ENCODE measurements at places on chromosomes 4 and X. TPM values are rescaled to one million over a fixed set of nuclear protein-coding genes. Genes with fewer than 3 reads are reported as not detected.

GRCh38 chrX:7318241-7318640 lies 170.3 kb upstream of the PUDP start:
- no peak for DNase-seq

GRCh38 chr4:88320780-88321373 lies 36.5 kb upstream of the PPM1K start:
- peak; percentile 40 for DNase-seq

RHOXF2B gene
- not detected for total RNA-seq

- no peak for DNase-seq
Measured at GRCh38 chrX:82029571-82030218, 827.8 kb downstream of the SH3BGRL start.

CACNA1F gene
- 1.0 TPM for total RNA-seq

- no peak for DNase-seq
Measured at GRCh38 chr4:149781150-149781549, 34.5 kb downstream of the IQCM start.

- DNase-seq: no peak
Measured at GRCh38 chr4:105088110-105088879, 58.4 kb upstream of the TET2 start.

GRCh38 chr4:125115941-125116340 lies 198.8 kb upstream of the FAT4 start:
- no peak for DNase-seq

DNA sequence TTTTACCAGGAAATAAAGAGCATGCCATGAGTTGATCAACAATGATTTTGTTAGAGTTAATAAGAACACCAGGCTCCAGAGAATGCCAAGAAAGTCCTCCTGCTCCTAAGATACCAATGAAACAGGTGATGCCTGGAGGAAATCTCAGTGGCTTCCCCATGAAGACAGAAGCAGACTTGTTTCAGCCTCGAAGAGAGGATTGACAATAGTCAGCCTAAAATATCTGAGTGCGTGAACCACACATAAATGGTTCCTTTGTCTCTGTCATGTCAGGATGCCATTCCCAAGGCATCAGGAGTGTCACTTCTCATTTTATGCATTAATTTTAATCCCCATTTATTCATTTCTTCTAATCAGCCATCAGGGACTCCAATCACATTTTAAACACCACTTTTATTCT lies 69.6 kb downstream of the PHOX2B start:
- DNase-seq: no peak

GPRASP3 gene
- 12.7 TPM for total RNA-seq

F11 gene
- not detected for total RNA-seq

DNA sequence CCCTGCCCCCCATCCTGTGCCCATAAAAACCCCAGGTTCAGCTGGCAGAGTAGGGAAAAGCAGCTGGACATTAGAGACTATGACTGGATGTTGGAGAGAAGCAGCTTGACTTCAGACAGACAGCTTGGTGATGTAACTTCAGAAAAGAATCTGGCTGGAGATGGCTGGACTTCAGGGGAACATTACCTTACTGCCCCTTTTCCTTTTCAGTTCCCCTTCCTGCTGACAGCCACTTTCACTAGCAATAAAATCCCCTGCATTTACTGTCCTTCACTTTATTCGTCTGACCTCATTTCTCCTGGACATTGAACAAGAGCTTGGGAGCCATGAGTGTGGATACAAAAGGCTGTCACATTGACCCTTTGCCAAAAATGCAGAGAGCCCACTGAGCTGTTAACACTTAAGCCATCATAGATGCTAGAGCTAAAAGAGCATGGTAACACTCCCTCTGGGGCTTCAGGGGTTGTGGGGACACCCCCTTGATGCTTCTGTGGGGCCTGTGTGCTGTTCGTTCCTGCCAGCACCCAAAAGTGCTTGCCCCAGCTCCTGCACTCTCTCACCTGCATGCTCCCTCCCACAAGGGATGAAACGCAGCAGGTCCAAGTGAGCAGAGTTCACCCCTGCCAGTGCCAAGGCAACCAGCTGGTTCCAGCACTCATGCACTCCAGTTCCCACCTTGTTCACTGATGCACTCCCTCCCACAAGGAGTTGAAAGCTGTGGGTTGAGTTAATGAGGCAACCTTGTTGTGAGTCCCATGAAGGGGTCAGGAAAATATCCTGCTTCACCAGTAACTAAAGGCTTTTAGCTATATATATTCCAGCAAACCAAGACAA lies 263.8 kb upstream of the NDST3 start:
- no peak for DNase-seq

DNA sequence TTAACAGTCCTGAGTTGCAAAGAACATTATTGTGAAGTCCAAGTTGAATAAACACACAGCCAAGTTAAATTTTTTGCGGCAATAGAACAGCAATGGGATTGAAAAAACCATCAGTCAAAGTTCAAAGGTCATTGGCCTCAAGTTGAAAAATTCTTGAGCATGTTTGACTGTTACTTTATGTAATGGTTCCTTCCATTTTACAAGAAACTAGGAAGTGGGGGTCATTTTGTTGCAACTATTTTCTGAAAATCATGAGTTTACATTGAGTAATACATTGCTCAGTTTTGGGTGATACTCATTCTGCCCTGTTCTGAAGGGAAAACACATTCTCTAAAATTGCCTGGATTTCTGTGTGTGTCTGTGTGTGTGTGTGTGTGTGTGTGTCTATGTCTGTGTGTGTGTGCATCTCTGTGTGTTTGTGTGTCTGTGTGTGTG lies 5.2 kb upstream of the IRF2 start:
- DNase-seq: no peak

DNA sequence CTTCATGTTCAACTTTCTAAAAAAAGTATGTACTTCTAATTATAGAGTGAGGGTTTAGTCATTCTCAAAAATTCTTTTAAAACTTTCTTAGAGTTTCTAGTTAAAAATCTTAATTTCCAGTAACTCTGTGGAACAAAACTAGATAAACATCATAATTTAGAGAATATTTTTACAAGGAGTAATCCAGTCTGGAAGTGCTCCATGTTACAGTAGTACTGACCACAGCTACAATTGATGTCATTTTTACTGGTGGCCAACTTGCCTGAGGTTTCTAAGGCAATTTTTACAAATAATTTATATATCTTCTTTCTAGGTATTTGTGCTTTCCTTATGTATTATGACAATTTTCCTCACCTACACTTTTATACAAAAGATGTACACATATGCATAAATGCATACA lies 490.4 kb downstream of the CENPC start:
- no peak for DNase-seq

GRCh38 chr4:155025762-155026457 lies 182.5 kb upstream of the NPY2R start:
- peak; percentile 81 for DNase-seq

S100P gene
- not detected for total RNA-seq

PLAC8 gene
- not detected for total RNA-seq

TADA2B gene
- total RNA-seq: 21.3 TPM

DNA sequence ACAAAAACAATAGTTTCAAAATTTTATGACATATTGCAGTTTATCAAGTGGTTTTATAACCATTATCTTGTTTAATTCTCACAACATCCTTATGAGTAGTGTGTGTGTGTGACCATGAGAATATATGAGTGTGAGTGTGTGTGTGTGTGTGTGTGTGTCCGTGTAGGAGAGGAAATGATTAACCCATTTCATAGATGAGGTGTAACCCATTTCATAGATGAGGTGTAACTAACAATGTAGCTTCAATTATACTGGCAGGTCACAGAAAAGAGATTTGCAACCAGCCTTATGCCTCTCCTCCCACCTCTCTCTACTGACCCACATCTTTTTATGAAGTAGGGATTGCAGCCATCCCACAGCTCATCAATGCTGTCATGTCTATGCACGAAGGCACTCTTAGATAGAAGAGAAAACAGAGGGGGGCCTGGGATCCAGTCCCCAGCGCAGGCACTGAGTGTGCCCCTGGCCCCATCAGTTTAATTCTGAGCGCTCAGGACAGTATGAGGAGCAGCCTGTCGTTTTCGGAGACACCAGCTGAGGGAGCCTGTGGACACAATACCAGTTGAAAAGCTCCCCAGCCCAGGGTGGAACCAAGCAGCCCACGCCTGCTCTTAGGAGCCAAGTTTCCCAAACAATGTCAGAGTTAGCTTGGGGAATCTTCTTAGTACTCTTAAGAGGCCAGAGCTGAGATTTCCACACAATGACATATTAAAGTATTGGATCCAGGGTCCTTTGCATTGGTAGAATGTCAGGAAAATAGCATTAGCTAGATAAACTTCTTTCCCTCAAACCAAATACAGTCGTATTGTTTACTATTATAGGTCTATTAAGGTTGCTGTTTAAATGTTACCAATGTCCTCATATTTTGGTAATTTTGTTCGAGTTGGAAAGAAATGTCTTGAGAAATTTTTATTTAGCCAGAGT lies 88.6 kb downstream of the PALLD start:
- DNase-seq: peak; percentile 80

DNA sequence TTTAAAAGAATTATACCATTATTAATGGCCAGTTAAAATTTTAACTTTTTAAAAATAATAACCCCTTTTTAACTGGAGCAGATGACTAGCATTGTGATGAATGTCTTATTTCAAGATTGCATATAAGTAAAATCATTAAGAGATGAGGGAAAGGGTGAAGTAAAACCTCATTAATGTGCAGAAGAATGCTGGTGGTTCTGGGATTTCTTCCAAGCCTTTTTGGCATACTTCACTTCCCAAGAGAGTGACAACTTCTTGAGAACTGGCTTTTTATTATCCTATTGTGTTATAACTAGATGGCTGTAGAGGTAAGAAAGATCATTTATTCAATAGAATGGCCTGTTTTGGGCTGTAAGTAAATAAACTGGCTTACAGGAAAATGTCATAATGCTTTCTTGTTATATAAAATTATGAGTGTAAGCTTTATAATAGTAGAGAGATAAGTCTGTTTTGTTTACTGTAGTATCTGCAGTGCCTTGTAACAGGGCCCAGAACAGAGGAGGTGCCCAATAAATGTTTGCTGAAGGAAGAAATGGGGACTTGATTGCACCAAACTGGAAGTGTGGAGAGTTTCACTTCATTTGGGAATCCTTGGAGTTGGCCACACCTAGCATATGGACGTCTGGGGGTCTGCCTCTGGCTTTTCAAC lies 242.9 kb upstream of the PITX2 start:
- no peak for DNase-seq

RBM46 gene
- 0.11 TPM for total RNA-seq

- no peak for DNase-seq
Measured at GRCh38 chrX:123504047-123504446, 228.8 kb downstream of the THOC2 start.

GAGE12E gene
- not detected for total RNA-seq

GRCh38 chr4:154078504-154079350 lies 289.8 kb upstream of the SFRP2 start:
- no peak for DNase-seq

DNA sequence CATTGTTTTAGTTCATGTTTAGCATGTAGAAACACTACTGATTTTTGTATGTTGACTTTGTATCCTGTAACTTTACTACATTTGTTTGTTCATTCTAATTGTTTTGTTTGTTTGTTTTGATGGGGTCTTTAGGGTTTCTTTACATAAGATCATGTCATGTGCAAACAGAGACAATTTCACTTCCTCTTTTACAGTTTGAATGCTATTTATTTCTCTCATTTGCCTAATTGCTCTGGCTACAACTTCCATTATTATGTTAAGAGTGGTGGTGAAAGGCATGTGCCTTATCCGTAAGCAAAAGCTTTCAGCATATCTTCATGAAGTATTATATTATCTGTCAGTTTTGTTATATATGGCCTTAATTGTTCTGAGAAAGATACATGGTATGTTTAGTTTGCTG lies 571.1 kb downstream of the PCDH7 start:
- no peak for DNase-seq

DNA sequence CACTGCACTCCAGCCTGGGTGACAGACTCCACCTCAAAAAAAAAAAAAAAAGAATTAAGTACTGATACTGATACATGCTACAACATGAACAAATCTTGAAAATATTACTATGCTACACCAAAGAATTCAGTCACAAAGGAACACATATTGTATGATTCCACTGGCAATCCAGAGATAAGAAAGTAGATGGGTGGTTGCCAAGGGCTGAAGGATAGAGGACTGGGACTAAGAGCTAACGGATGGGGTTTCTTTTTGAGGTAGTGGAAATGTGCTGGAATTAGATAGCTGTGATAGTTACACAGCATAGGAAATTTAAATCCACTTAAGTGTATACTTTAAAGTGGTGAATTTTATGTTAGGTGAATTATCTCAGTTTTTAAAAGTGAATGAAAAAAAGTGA lies 12.5 kb downstream of the ATP11C start:
- no peak for DNase-seq

- DNase-seq: no peak
Measured at GRCh38 chr4:3420956-3421355, 20.8 kb upstream of the HGFAC start.

DNA sequence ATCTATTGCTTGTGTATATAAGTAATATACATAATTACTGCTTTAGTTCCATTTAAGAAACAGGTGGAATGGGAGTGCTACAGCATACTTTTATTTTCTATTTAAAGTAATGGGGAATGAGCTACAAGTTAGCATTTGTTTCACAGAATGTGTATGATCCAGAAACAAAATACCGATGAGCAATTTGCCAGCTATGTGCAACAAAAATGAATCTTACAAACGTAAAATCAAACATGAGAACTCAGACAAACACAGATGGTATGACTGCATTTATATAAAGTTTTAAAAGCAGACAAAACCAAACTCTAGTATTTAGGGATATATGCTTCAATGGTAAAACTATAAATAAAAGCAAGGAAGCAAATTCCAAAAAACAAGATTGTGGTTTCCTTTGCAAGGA lies 141.7 kb downstream of the PAPSS1 start:
- no peak for DNase-seq

DNA sequence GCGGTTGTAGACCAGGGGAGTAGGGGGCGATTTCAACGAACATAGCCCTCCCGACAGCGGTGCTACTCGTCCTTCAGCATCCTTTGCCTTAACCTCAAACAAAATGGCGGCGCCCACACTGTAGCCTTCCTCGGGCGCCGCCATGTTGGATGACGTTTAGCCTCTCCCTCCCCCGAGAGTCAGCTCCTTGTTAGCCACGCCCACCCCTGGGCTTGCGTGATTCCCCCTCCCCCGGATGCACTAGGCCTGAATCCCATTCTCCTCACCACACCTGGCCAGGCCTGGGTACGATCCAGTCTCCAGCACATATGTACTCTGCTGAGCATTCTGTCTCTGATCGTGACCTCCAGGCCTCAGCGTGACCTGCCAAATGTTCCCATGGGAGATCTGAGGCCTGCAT lies 49.0 kb upstream of the ZNF157 start:
- DNase-seq: peak; percentile 81

MAGEA6 gene
- total RNA-seq: not detected

- DNase-seq: no peak
Measured at GRCh38 chrX:119071381-119071780, 1.4 kb upstream of the CT47C1 start.

- peak; percentile 89 for DNase-seq
Measured at GRCh38 chr4:183823434-183823833, 81.7 kb upstream of the STOX2 start.

UGT2B7 gene
- not detected for total RNA-seq

OTUD6A gene
- total RNA-seq: not detected

NLRP2B gene
- total RNA-seq: not detected

DNA sequence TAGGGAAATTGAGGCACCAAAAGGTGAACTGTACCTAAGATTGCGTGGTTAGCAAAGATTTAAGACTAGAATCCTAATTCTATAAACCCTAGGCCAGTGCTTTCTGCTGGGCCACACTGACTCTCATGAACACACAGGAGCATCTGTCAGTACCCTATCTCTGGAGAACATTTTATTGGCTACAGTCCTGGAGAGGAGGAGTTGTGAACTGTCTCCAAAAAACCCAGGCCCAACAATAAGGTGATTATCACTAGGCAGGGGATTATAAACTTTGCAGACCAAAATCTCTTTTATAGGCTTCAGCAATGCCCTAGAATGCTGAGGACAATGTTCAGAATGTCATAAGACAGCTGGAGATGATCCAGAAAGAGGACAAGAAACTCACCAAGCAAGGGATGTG lies 24.1 kb downstream of the OPHN1 start:
- no peak for DNase-seq
